Heart right ventricle (tissue), 16 donors: ENCODE measurements at places on chromosomes 5 and 9. TPM values are rescaled to one million over a fixed set of nuclear protein-coding genes. Genes with fewer than 3 reads are reported as not detected.
A peak's percentile ranks its signal among the peaks of the same experiment; 100 is the strongest.

DNA sequence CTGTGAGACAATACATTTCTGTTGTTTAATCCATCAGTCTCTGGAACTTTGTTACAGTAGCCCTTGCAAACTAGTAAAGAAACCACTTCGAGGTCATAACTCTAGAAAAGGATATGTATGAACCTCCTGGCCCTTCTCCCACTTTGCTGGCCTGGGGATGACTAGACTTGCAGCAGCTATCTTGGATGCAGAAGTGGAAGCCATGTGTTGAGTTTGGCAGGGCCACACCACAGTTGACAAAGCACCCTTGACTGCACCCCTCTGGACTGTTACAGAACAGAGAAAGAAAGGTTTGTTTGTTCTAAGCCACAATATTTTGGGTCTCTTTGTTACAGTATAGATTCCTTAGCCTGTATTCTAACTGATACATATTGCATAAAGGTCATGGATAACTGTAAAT is 183.2 kb upstream of the TAS2R1 start:
- DNase-seq = no peak

- DNase-seq = peak; percentile 88
Observed at GRCh38 chr5:34929720-34930461, 532 bp downstream of the DNAJC21 start.

DNA sequence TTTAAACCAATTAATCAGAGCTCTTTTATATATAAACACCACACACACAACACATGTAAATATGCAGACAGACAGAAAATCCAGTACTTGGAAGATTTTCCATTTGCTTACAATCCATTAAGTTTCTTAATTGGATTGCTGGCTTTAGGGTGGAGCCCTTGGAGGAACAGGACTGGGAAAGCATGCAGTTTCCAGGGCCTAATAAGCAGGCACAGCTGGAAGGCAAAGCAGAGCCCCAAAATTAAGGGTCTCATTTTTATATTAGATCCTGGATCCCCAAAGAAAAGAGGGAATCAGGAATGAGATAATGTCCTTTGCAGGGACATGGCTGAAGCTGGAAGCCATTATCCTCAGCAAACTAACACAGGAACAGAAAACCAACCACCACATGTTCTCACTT is 13.1 kb upstream of the SMC2 start:
- no peak for DNase-seq

- DNase-seq = no peak
Observed at GRCh38 chr9:76677481-76678055, 86.7 kb upstream of the PCA3 start.

GRCh38 chr9:37406603-37407401 is 15.7 kb upstream of the GRHPR start:
- DNase-seq = no peak

GRCh38 chr5:2574155-2574554 is 177.3 kb downstream of the IRX2 start:
- DNase-seq = no peak

- no peak for DNase-seq
Observed at GRCh38 chr9:90393365-90394152, 249.1 kb downstream of the DIRAS2 start.

DNA sequence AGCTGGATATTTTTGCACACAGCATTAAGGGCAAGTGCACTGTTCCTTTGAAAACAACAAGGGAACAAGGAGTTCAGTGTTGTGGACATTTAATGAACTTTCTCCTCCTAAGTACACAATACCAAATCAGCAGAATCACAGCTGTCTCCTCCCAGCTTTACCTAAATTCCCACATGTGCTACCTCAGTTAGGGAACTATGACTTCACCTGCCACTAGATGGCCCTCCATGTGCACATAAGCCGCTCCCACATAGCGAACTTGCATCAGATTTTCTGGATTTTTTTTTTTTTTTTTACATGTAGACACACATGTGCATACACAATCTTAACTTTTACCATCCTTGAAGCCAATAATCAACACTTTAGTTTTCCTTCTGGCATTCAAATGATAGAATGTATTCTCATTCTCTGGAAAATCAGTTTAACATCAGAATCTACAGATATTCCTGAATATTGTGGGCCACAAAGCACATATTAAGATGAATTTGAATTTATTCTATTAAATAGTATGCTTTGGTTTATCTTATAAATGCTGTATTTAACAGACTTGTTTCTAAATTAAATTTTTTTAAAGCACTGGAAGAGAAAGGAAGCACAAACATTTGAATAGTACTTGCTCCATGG is 123.6 kb downstream of the PALM2AKAP2 start:
- DNase-seq = peak; percentile 28

DNA sequence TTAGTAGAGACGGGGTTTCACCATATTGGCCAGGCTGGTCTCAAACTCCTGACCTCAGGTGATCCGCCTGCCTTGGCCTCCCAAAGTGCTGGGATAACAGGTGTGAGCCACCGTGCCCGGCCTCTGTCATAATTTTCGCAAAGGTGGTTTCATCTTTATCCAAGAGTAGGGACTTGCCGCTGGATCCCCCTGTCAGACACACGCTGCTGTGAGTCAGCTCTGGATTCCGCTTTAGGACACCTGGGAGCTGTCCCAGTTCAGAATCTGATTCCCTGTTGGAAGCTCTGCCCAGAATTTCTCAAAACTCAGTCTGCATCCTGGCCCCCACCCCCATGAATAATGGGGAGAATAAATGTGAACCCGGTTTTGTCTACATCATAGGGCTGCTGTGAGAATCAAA is 17.9 kb upstream of the GRHPR start:
- DNase-seq = no peak

- no peak for DNase-seq
Observed at GRCh38 chr5:1065891-1066650, 45.8 kb downstream of the SLC12A7 start.

DNA sequence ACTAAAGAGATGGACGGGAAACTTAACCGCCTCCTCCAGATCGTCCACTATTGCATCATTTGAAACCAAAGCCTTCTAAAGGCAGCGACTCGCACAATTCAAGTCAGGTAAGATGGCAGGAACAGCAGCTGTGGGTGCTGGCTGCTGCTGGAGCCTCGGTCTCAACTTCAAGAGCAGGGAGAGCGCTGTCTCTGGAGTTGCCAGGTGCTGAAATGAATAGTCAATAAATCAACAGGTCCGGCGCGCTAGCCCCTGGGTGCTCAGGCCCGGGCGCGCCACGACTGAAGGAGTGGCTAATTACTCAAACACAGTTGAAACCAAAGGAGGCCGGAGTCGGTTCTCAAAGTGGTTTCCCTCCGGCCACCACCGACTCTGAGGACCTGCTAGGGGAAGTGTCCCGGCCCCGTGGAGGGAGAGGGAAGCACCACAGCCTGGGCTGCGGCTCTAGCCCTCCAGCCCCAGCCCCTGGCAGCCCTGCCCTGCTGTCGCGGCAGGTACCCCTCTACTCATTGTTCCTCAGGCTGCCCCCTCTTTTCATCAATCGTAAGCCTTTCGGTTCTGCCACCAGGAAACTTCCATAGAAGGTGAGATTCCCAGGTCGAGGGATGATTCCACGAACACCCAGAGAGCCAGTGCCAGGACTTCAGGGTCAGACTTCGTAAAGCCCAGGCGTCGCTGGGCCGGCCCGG is 804 bp downstream of the TTC39B start:
- DNase-seq = peak; percentile 34

GRCh38 chr9:130451509-130452388 is 7.0 kb downstream of the ASS1 start:
- peak; percentile 88 for DNase-seq

GRCh38 chr9:4289411-4290326 is 10.2 kb downstream of the GLIS3 start:
- no peak for DNase-seq

DNA sequence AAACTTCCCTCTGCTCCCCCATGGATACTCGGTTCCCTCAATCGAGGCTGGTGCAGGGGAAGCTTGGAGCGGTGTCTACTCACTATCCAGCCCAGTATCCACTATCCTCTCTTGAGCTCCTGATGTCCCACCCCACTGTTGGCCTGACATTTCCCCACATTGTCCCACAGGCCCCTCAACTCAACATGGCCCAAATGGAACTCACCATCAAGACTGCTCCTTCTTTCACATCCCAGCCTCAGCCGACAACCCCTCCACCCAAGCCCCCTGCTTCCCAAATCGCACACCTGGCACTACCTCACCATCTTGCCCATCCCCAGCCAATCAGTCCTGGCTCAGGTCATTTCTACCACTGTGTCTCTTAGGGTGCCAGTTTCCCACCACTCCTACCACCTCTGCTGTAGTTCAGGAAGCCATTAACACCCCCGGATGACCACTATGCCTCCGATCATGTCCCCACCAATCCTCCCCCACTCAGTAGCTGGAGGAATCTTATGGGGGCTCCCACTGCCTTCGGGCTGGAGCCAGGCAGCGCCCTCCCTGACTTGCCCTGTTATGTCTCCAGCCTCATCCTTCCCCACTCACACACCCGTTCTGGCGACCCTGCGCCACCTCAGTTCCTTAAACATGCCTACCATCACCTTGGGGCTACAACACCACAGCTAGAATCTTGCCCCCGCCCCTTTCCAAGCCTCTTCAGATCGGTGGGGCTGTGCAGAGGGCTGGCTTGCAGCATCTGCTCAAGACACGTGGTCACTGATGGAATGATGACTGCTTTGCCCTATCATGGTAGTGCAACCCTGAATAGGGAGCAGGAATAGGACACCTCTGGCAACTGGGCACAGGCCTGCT is 273.6 kb downstream of the FSTL4 start:
- no peak for DNase-seq

GRCh38 chr5:148255456-148255855 is 13.1 kb upstream of the SPINK13 start:
- no peak for DNase-seq

- no peak for DNase-seq
Observed at GRCh38 chr5:108588323-108588722, 159.4 kb upstream of the FER start.

The ZNF462 gene
- 39.7 TPM for total RNA-seq

The FNIP1 gene
- total RNA-seq = 33.6 TPM

The INSL6 gene
- total RNA-seq = not detected

The IL33 gene
- 21.6 TPM for total RNA-seq

The MINAR2 gene
- not detected for total RNA-seq

The SMIM33 gene
- total RNA-seq = not detected

The CDC20B gene
- not detected for total RNA-seq

The STX17 gene
- 26.4 TPM for total RNA-seq

The TLX3 gene
- total RNA-seq = not detected
